Cardiac septum (tissue), 1 donor: ENCODE measurements at places on chromosomes 1 and 21. TPM values are rescaled to one million over a fixed set of nuclear protein-coding genes. Genes with fewer than 3 reads are reported as not detected.

DNA sequence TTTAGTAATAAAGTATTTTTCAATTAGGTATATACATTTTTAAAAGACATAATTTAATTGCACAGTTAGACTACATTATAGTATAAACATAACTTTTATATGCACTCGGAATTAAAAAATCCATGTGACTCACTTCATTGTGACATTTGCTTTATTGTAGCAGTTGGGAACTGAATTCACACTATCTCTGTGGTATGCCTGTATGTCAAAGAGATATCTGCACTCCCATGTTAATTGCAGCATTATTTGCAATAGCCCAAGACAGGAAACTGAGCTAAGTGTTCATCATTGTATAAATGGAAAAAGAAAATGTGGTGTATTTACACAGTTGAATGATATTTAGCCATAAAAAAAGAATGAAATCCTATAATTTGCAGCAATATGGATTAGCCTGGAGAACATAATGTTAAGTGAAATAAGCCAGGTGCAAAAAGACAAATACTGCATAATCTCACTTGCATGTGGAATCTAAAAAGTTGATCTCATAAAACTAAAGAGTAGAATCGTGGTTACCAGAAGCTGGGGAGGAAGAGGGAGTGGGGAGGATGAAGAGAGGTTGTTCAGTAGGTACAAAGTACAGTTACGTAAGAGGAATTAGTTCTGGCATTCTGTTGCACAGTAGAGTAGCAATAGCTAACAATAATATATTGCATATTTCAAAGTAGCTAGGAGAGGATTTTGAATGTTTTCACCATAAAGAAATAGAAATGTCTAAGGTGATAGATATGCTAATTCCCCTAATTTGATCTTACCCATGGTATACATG, 64.8 kb downstream of the DPT start:
- no peak for DNase-seq

KIF17 gene
- total RNA-seq = 1.5 TPM

GRCh38 chr1:54070171-54070837, 16.9 kb downstream of the TCEANC2 start:
- DNase-seq = no peak

DNA sequence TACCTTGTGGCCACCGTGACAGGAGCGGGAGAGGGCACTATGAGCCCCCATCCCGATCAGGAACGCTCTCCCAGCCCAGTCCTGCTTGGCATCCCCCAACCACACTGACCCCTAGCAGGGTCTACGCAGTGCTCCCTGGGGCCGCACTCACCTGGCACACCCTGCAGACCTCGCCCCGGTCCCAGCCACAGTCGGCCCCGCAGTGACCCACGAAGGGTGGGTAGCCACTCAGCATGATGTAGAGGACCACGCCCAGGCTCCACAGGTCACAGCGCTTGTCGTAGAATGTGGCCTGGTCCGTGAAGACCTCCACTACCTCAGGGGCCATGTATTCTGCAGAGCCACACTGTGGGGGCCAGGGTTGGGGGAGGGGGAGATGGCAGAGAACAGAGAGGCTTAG, 11.1 kb upstream of the KNCN start:
- DNase-seq = no peak

- no peak for DNase-seq
Observed at GRCh38 chr1:63116016-63116415, 206.4 kb upstream of the FOXD3 start.

DNA sequence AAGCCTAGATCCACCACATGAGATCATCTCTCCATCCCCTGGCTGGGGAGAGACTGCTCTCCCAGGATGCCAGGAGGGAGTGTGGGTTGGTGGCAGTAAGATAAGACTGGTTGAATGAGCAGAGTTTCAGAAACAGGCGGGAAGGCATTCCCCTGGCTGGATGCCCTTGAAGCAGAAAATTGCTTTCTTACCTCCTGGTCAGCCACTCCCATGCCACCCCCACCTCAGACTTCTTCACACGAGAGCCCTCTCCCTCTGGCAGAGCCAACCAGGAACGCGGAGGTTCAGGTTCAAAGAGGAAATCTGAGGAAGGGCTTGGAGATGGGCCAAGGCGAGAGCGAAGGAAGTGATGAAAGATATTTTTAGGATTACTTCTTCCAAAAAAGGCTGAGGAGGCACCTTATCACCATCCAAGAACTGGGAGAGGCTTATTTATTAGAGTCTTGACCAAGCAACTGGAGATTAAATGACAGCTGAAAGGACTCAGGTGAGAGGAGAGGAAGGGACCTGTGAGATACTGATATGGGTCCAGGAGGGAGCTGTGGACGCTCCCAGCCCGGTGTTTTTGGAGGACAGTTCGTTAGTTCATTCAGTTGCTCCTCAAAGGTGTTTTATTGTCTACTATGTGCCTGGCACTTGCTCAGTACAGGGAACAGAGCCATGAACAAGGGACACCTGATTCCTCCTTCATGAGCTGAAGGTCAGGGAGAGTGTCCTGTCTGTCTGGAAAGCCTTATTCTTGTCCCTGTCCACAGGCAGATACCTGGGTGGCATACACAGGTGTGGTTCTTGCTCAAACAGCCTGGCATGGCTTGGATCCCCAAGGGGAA, 18.9 kb upstream of the SLC26A9 start:
- no peak for DNase-seq

DNA sequence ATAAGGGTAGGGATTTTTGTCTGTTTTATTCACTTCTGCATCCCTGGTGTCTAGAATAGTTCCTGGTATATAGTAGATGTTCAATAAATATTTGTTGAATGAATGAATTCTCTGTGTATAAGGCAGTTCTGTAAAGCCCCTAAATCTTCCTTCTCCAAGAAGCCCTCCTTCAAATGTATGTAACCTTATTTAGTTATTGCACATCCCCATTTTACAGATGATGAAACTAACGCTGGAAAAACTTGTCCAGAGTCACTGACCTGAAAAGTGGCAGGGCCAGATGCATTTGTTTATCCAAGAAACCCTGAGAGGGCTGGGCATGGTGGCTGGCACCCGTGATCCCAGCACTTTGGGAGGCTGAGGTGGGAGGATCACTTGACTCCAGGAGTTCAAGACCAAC, 4.3 kb upstream of the LMNA start:
- DNase-seq = no peak

SPRR2F gene
- total RNA-seq = not detected
